ENCODE measurements at places on chromosomes 4 and X.

GRCh38 chr4:1202526-1203011 lies 30.2 kb upstream of the SPON2 start:
- no peak for DNase-seq

GRCh38 chr4:12359420-12359819 lies 930.7 kb upstream of the HS3ST1 start:
- no peak for DNase-seq

DNA sequence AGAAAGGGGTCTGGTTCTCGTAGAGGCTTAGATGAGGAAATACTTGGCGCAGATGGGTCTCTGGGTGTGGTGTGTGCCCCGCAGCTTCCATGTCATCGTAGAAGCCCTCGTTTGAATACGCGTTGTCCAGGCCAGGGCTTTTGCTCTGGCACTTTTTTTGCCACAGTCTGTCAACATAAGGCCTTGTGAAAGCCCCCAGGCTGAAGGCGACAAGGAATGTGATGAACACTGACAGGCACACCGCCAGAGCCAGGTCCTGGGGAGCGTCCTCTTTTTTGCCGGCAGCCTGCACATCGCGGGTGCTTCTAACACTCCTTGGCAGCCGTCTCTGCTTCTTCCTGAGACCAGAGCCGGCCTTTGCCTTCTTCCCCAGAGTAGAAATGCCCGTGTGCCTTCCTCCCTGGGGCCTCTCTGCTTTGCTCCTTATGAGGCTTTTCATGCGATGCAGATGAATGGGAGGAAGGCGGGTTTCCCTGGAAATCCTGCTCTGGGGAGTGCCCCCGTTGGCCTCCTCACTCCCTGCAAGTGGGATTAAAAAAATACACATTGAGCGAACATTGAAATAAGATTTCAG lies 24.4 kb downstream of the LRRC66 start:
- no peak for DNase-seq

DNA sequence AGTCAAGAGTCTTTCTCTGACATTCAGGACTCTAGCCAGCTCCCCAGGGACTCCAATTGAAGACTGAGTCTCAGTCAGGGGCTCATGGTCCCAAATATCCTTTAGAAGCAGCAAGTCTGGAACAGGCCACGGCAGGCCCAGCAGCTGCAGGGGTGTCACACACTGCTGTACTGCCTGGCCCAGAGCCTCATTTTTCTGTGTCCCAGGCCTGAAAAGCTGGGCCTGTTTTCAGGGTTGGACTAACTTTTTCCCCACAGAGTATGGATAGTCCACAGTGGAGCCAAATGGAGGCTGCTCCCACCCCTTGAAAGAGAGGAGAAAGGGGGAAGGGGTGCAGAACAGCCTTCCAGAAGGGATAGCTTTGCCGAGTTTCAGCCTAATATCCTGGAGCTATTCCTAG lies 146.8 kb upstream of the NALF2 start:
- DNase-seq: no peak

GRCh38 chr4:86019906-86020305 lies 339.9 kb downstream of the MAPK10 start:
- no peak for DNase-seq

GRCh38 chr4:168549143-168549542 lies 52.3 kb downstream of the PALLD start:
- DNase-seq: no peak

DNA sequence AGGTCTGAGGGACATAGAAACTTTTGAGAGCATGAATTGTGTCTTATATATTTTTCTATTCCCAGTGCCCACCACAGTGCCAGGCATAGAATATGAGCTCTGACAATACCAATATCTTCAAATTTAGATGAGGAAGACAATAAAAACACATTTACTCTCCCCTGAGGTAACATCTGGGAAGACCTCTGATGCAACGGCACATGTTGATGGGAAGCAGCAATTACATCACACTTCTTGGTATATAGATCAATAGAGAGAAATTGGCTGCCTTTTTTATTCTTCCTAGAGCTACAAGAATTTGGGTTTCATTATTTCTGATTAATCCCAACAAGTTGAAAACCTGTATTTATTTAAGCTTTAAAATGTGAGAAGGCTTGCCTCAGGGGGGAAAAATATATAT lies 67.4 kb upstream of the SMAD1 start:
- DNase-seq: no peak

DNA sequence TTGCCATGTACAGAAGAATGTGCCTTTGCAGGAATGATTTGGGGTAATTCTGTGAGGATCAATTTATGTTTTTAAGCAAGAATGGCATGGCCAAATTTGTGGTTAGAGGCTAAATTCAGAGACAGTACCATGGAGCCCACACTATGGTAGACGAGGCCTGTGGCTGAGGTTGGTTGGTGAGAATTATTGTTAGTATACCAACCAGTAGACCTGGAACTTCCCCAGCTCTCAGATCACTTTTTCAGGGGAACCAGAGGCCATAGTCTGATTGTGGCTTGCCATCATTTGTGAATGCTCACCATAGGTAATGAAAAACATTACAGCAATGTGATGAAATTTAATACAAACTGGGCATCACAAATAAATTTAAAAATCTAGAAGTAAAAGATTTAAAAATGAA lies 56.3 kb downstream of the SHISA3 start:
- DNase-seq: no peak

- DNase-seq: no peak
Observed at GRCh38 chr4:183960046-183960420, 54.9 kb downstream of the STOX2 start.

GRCh38 chr4:175540151-175540550 lies 271.9 kb downstream of the GPM6A start:
- no peak for DNase-seq

DNA sequence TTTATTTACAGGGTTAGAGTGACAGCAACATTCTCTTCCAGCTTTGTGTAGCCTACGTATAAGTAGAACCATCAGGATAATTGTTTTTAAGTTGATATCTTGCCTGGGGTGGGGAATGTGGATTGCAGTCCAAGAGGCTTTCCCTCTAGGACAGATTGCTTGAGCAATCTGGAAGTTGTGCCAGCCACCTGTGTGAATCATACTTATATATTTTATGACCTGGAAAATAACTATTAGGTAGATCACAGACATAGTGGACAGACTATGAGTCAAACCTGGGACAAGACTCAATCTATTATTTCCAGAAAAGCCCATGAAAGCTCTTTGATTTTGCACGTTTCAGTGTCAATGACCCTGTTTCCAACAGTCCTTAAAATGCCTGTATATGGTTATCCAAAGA lies 98.9 kb downstream of the TLL1 start:
- no peak for DNase-seq

DNA sequence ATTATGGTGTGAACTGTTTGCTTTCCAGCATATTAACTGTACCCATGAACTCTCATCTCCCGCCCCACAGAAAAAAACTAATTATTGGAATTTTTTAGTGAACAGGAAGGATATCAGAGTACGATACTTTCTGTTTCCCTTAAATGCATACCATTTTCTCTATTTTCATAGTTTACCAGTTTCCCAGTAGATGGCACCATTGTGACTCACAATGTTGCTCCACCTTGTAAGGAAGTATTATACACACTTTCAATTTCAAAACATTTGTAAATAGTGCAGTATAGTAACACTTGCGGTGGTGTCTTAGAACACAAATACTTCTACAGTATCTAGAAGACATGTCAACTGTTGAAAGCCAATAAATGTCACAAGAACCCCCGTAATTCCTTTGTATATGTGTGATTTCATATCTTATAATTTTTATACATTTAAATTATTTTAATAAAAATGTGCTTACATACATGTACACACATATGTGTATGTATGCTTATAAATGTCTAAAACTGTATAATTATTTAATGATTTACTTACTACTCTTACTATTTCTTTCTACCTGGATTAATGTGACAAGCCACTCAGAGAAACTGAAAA lies 167.3 kb downstream of the SLIT2 start:
- no peak for DNase-seq

DNA sequence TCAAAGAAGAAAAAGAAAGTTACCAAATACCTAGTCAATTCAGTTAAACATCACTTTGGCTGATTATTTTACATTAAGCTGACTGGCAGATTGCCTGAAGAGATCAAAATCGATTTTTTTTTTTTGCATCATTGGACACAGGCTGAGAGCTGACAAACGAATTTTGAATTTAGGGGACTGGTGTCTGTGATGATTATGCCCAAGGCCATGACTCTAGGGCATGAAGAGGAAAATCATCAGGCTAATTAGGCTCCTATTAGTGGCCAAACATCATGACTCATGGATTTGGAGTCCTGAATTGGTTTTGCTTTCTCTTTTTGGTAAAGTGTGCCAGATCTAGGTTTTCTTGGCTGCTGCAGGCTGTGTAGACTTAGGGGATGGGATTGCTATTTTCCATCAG lies 829.3 kb upstream of the LCORL start:
- no peak for DNase-seq

DNA sequence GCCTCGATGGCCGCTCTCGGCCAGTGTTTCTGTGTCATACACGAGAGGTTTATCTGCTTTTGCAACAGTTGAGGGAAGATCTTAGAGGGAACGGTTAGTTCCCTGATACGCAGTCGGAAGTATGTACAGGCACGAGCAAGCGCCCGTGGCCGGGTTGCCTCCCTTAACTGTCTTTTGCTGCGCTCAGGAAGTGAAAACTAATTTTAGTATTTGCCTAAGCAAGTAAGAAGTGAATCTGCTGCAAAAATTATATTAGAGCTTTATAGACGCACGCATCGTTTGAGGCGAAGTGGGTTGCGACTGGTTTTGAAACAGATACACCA lies 695 bp downstream of the MTM1 start:
- DNase-seq: no peak
